Left renal pelvis (tissue), 4 donors: ENCODE measurements at places on chromosomes 3 and 15.

- DNase-seq, result no peak
Observed at GRCh38 chr3:124602980-124603627, 127.1 kb upstream of the UMPS start.

DNA sequence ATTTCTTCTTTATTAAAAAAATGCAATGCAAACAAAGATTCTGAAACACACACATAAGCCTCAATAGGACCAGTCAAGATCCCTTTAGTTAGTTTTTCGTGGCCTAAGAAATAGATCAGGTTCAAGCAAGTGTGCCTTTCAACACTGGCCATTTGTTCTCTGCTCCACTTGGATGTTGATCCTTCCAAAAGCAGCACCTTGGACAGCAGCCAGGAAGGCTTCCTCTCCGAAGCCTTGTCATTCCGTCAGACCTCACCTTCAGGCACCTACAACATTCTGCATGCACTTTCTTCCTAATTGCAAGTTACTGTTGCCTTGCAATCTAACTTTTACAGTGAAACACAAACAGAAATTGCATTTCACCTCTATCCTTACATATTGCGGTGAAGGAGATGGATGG is 155.9 kb upstream of the FEZF2 start:
- DNase-seq, result peak; percentile 42

GRCh38 chr3:13587442-13587841 is 38.5 kb downstream of the FBLN2 start:
- DNase-seq, result no peak

DNA sequence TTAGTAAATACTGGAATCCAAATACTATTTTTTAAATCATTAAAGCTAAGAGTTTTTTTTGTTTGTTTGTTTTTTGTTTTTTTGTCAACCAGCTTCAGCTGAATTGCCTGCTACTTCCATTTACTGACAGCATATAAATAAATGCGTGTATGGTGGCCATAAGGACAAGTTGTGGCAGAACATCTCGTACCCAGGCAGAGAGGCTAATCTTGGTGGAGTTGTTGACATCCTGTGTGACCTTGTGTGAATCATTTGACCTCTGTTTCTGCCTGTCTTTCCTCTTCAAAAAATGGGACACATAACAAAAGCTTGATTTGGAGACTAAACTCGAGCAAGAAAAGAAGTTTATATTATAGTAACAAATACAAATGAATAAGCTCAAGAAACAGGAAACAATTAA is 734.2 kb downstream of the MCTP2 start:
- no peak for DNase-seq

- DNase-seq, result no peak
Observed at GRCh38 chr15:64695561-64695992, 79.8 kb downstream of the RBPMS2 start.

DNA sequence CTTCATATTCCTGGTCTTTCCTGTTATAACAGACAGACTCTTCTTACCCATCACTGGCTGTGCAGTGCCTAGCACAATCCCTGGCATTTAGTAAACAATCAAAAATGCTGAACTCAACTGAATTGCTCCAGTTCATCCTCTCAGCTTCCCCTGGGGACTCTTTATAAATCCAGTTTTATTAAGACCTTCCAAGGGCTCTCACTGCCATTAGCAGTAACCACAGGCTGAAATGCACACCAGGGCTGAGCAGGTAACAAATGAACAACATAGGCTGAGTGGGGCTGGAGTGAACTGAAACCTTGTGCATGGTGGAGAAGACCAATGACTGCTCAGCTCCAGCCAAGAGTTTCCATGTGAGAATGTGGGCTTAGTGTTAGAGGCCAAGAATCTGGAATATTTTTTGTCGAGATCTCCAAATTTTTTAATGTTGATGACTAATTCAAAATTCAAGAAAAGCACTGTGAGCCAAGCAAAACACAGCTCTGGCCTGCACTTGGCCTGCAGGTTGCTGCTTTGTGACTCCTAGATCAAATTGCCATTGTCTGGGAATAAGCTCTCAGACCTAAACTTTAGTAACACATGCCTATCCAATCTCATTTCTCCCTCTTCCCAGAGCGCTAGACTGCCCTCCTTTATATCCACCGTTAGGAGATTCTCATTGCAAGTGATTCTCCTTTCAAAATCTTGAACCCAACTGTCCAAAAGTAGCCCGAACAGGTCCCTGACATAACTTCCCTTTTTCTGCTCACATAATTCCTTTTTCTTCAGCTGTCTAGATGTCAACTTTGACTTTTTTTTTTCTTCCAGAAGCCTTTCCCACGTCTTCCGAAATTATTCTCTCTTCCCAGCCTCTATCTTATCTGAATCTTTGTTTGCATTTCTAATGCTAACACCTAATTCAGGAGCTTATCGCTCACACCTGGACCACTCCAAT is 7.4 kb downstream of the SQOR start:
- DNase-seq, result no peak

- DNase-seq, result no peak
Observed at GRCh38 chr3:10978956-10979355, 13.6 kb upstream of the SLC6A1 start.

- no peak for DNase-seq
Observed at GRCh38 chr3:24506966-24507775, 12.5 kb upstream of the THRB start.

GRCh38 chr15:87799838-87800237 is 456.7 kb downstream of the NTRK3 start:
- no peak for DNase-seq

- DNase-seq, result no peak
Observed at GRCh38 chr15:84987949-84988624, 6.4 kb downstream of the PDE8A start.

GRCh38 chr3:66922058-66922457 is 76.0 kb upstream of the KBTBD8 start:
- DNase-seq, result no peak

DNA sequence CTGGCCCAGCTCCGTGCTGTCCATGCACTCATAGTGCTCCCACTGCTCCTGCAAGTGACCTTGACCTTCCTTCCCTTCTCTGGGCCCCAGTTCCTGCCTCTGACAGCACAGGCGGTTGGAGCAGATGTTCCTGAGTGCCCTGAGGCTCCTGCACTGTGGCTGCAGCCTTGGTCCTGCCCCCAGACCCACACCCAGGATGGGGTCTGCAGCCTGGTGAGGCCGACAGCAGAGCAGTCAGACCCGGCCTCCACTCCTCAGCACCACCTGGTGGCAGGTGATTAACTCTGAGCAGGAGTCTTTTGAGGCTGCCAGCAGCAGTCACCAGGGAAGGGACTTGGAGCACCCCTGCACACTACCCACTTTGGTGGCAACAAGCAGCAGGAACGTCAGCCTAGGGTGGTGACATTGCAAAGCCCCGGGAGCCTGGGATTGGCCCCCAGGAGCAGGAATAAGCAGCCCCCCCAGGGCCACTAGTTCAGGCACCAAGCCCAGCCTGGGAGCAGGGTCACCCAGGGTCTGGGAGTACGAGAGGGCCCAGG is 64.6 kb downstream of the CYP11A1 start:
- DNase-seq, result no peak

DNA sequence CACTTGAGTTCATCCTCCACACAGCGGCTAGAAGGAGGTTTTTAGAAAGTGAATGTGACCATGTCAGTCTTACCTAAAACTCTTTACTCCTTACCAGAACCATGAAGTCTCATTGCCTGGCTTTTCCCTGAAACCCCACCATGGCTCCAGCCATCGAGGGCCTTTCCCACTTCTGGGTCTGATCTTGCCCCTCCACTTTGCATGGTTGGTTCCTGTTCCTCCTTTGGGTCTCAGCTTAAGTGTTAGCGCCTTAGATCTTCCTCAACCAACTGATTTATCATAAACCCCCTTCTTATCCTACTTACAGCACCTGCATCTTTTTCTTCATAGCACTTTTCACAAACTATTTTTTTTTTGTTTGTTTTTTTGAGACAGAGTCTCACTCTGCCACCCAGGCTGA is 45.9 kb upstream of the ULK4 start:
- no peak for DNase-seq

DNA sequence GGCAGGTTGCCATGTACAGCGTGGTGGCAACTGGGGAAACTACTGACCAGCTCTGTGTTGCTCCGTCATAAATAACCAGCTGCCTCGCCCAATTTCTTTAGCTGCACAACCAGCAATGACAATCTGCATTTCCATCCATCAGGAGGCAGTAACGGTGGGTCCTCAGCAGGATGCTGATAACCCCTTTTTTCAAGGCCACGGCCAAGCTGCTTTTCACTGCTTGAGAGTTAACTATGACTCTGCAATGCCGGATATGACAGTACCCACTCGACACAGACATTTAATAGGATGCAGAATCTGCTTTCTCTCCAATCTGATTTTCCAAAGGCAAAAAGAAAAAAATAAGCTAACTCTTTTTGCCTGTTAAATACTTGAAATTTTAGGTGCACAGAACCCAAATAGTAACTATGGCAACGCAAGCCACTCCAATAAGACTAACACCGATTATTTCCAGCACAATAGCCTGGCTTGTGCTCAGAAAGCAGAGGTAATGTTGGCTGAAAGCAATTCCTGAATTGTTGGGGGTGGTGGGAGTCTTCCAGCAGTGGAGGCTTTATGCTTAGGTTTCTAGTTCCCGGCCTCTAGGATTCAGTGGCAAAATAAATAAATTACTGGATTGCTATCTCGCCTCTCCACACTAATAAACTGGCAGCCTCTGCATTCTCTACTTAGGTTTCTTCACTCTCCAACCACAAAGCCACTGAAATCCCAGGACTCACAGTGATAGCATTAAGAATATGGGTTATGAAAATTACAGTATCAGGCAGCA is 31.2 kb upstream of the SRGAP3 start:
- DNase-seq, result no peak

- peak; percentile 37 for DNase-seq
Observed at GRCh38 chr3:114624571-114625181, 330.8 kb downstream of the TIGIT start.

DNA sequence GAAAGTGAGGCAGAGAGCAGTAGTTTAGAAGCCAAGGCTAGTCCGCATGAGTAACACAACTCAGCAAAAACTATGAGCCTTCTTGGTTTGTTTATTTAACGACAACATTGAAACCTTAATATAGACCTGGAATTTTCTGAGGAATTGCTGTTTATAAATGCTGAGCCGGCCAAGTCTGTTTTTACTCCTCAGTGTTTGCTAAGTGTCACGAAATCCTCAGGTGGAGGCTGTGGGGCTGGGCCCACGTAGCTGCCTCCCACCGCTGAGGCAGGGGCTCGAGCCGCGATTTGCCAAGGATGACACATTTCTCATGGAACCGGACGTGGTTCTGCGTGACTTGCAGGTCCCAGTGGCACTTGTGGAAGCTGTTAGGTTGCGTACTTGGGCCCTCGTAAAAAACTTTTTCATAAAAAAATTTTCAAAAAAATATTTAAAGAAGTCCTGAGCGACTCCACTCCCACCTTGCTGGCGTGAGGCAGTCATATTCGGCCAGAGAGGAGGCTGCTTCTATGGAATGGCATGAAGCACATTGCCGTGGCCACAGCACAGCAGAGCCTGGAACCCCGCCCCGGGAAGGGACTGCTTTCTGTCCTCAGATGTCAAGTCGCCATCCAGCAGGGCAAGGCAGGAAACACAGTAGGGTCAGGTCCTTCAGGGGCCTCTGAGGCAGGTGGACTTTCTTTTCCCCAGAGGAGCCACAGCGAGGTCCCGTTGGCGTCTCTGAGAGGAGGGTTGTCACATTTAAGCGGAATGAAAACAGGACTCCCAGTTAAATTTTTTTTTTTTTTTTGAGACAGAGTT is 64.8 kb upstream of the PCSK6 start:
- DNase-seq, result no peak

- no peak for DNase-seq
Observed at GRCh38 chr3:63933459-63933858, 21.3 kb upstream of the SCAANT1 start.

DNA sequence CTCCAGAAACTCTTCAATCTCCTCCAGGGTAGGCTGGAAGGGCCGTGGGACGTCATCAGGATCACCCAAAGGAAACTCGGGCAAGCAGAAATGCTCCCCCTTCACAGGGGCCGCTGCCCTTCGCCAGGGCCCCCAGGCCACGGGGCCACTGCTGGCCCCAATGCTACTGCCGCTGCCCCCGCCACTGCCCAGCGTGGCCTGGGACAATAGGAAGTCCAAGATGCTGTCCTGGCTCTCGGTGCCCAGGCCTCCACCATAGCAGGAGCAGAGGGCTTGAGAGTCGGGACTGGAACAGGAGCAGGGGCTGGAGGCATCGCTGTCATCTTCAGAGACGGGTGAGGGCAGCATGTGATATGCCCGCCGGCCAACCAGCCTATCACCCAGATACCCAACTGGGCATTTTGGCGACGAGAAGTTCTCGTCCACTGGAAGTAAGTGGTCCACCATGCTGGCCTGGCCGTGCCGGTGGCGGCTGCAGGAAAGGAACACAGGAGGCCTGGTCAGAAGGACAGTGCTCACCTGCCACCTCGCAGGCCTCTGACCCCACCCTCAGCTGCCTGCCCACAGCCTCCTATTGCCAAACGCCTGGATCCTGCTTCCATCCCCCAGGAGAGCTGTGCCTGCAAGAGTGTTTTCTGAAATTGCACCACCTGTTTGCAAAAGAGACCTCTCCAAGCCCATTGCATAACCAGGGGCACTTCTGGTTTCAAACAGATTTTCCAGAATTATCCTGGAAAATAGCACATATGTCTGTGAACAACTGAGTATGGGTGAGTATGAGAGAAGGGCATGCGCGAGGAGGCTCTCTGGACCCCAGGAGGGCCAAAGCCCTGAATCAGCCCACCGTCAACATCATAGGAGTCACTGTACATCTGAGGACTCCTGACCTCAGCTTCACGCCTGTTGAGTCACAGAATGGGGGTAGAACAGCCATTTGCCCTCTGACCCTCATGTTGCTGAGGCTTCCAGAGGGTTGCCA is 4.4 kb downstream of the KLF15 start:
- DNase-seq, result no peak

DNA sequence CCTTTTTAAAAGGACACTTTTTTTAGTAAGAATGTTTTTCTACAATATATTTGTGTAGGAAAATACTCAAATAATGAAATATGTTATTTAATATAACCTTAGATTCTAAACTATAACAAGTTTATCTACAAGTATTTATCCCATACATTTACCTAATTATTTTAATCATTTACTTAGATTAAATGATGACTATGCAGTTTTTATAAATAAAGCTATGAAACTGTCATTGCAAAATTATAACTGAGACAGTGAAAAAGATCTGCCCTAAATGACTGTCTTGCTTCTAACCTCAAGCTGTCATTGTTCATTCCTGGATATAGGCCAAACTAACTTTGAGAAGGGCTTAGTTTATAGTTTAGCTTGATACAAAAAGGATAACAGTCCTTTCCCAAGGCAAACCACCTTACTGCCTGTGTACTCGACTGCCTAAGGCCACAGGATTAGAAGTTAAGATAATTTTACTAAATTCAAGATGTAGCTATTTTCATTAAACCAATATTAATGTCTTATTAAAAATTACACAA is 84.1 kb downstream of the GLDN start:
- DNase-seq, result no peak
